ENCODE measurements at places on chromosomes 4 and X.

DNA sequence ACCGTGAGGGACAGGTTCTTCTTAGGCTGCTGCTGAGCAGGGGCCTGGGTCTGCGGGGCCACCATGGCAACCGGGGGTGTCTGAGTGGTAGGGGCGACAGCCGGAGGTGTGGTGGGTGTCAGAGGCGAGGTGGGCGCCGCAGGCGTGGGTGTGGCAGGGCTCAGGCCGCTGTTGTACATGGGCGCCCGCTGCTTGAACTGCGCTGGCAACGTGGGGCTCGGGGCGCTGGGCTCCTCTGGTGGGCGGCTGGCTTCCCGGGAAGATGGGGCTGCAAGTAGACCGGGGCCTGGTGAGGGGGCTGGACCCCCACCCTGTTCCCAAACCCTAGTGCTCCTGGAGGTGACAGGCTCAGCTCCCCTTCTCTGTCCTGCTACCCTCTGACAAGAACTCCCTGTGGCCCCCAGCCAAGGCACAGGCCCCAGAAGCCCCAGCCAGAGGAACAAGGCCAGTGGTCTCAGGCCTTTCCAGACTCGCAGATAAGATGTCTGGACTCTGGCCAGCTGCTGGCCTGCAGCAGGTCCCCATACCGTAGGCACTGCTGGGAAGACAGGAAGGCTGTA is 24.8 kb downstream of the NELFA start:
- no peak for DNase-seq

GRCh38 chrX:122218666-122219065 is 965.4 kb upstream of the GRIA3 start:
- no peak for DNase-seq

DNA sequence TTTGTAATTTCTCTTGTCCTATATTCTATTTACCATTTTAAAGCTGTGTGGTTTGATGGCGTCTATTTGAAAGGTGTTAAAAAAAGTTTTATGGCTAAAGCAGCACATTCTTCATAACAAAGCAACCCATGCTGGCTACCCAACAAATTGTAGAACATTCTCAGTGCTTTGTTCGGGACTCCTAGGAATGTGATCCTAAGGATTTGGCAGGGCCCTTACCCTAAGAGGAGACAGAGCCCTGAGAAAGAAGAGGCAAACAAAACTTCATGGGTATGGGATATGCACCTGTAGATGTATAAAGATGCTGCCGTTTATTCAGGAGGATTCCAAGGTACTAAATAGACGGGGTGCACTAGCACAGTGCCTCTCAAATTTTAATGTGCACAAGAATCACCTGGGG is 370.8 kb upstream of the DIPK2B start:
- no peak for DNase-seq

- DNase-seq, result no peak
Measured at GRCh38 chr4:169492436-169493163, 119.8 kb downstream of the NEK1 start.

DNA sequence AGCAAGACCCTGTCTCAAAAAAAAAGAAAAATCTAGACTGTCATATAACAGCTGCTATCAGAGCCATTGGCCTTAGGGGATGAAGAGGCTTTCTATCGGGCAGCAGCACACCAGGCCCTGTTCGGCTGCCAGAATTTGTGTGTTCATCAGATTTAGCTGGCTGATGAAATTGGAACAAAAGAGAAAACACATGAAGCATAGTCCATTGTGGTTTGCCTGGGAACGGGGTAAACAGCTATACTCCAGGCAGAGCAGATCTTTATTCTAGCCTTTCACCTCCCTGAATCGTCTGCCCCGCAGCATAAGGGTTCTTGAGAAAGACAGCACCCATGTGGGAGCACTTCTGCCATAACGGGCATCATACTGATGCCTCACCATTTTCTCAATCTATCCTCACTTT is 11.6 kb downstream of the TKTL1 start:
- DNase-seq, result no peak

DNA sequence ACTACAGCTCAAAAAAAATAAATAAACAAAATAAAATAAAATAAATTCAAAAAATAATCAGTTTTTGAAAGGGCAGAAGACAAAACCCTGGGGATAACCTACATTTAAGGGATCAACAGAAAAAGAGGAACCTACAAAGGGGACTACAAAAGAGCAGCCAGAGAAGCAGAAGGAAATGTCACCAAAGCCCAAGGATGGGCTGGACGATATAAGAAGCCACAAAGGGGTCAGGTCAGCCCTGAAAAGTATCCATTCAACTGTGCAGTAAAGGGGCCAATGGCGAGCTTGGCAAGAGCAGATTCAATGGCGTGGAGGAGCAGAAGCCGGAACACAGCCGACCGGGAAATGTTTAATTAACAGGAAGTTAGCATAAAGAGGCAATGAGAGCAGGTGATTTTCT is 16.9 kb downstream of the ACOT9 start:
- no peak for DNase-seq

GRCh38 chr4:48022192-48022799 is 5.7 kb downstream of the NIPAL1 start:
- DNase-seq, result no peak

GRCh38 chr4:126954537-126955291 is 678.0 kb upstream of the INTU start:
- no peak for DNase-seq

DNA sequence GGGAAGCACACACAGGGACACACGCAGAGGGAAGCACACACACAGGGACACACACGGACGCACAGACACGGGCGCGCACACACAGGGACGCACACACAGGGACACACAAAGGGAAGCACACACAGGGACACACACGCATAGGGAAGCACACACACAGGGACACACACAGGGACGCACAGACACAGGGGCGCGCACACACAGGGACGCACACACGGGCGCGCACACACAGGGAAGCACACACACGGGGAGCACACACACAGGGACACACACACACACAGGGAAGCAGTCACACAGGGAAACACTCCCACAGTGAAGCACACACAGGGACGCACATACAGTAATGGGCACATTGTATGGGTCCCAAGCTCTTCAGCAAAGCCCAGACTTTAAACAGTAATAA is 685.3 kb downstream of the TRIML1 start:
- DNase-seq, result no peak

DNA sequence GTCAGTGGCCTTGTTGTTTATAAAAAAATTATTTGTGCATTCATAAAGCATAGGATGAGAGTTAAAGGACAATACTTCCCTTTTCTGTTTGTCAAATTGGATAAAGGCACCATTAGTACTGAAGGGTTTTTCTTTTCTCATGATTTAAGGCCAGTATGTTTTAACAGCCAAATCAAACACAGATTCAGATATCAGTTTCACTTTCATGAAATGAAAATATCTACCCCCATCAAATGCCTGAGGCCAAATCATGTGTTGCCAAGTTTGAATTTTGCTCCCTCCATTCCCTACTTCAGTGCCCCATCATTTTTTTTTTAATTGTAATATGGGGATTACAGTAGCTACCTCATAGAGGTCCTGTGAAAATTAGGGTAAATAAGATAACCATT is 745.9 kb downstream of the RPA4 start:
- no peak for DNase-seq

DNA sequence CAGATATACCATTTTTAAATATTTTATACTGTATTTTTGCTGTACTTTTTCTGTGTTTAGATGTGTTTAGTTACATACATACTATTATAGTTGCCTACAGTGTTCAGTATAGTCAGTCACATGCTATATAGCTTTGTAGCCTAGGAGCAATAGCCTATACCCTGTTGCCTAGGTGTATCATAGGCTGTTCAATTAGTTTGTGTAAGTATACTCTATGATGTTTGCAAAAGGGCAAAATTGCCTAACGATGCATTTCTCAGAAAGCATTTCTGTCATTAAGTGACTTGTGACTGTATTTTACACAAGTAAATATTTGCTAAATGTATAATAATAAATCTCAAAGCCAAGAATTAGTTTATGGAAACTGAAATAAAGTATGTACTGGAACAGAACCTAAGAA is 9.5 kb downstream of the ETFDH start:
- DNase-seq, result no peak

GRCh38 chrX:56729152-56729850 is at the start of gene NBDY:
TSS of gene NBDY (plus strand) at chrX:56729243. CDS start at chrX:56729354, 111 bp downstream.
- no peak for DNase-seq

DNA sequence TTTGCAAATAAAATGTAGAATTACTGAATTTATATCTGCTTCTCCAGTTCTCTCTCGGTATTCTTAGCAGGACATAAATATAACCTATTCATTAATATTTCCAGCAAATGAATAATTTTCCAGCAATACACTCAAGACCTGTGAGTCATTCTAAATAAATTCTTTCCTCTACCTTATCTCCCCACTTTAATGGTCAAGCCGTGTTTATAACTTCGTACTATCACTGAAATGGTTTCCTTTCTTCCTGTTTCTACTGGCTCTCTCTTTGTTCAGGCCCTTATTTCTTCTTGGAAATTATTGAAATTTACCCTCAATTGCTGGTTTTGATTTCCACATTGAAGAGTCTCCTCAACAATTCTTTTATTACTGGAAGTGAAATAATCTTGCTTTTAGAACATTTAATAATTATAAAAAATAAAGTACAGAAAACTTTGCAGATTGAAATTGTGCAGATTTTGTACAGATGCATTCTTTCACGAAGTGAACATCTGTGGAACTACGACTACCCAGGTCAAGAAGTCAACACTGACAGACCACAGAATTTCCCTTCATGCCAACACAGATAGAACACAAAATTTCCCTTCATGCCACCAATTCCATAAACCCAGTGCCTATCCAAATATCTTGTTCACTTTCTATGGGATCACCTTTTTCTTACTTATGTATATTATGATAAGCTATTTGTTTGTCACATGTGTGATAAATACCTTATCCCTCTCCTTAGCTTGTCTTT is 205.7 kb downstream of the FAT4 start:
- no peak for DNase-seq

DNA sequence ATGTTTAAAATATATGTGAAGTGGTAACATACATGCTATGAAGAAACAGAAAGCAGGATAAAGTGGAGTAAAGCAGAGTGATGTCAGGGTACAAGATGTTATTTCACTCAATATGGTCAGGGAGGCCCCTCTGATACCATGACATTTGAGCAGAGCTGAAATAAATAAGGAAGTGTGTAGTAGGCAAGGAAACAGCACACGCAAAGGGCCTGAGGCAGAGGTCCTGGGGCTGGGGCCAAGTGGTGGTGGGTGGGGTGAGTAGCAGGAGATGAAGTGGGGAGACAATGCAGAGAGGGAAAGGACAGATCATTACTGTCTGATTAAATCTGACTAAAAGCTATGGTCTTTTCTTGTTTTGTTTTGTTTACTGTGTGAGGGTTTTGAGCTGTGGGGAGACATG is 61.1 kb downstream of the FAM13A start:
- no peak for DNase-seq

DNA sequence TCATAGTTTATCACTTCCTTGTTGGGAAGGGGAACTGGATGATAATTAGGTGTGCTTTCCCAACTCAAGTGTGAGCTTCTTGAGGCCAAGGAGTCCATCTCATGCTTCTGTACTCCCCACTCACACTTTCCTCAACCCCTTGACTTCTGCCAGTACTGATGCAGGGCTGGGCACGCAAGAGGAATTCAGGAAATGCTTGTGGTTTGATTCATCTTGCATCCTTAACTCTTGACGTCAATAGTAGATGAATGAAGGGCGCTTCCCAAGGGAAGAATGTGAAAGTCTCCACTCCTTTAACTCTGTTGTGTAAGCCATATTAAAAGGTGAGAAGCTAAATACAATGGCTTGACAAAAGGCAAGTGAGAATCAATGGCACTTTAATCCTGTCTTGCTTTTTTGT is 101.8 kb downstream of the AGTR2 start:
- DNase-seq, result peak; percentile 72

DNA sequence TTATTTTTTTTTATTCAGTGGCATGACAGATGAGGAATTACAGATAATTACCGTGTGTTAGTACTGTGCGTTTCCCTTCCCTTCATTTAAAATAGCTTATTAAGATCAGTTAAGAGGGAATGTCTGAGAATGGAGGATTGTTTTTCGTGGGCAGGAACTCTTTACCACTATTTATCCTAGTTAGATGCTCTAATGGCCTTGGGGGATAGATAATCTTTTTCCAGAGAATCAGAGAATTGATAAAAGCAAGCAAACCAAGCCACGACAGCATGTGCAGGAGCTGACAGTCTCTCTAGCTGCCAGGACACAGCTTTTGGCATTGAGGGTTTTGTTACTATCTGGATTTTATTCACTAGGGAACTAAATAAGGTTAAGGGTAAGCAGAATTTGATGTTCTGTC is 128.7 kb downstream of the DCLK2 start:
- no peak for DNase-seq
